ENCODE measurements at places on chromosomes 1 and 21. TPM values are rescaled to one million over a fixed set of nuclear protein-coding genes. Genes with fewer than 3 reads are reported as not detected.

The PARP1 gene
- total RNA-seq = 77.0 TPM

The SUMO3 gene
- 64.0 TPM for total RNA-seq

The RAB7B gene
- total RNA-seq = 0.19 TPM

The ITGB3BP gene
- total RNA-seq = 21.3 TPM

The TRNP1 gene
- 0.18 TPM for total RNA-seq

The PRAMEF8 gene
- not detected for total RNA-seq

The LAMB3 gene
- total RNA-seq = 1.4 TPM

The NBPF12 gene
- total RNA-seq = 22.6 TPM

The PROK1 gene
- total RNA-seq = not detected

The TDRD5 gene
- total RNA-seq = not detected

The STRIP1 gene
- total RNA-seq = 139 TPM

The ZNF593OS gene
- total RNA-seq = not detected

The SLC5A9 gene
- total RNA-seq = not detected

The FOXO6 gene
- total RNA-seq = 3.3 TPM

The RGSL1 gene
- total RNA-seq = not detected

The LRIF1 gene
- 12.5 TPM for total RNA-seq

The FCRL2 gene
- total RNA-seq = 0.88 TPM

The CFAP141 gene
- total RNA-seq = not detected

The RUNX3 gene
- 630 TPM for total RNA-seq

The TCHH gene
- not detected for total RNA-seq

The RHEX gene
- total RNA-seq = not detected

The MPZ gene
- total RNA-seq = 9.0 TPM
